Hematopoietic multipotent progenitor cell treated with erythropoietin and hydrocortisone succinate and interleukin-3 and kit ligand, for 8 days (in vitro differentiated cells): ENCODE measurements at places on chromosomes 6 and 20.
A peak's percentile ranks its signal among the peaks of the same experiment; 100 is the strongest.

GRCh38 chr20:35360033-35360432 lies 51.7 kb downstream of the UQCC1 start:
- DNase-seq: no peak

DNA sequence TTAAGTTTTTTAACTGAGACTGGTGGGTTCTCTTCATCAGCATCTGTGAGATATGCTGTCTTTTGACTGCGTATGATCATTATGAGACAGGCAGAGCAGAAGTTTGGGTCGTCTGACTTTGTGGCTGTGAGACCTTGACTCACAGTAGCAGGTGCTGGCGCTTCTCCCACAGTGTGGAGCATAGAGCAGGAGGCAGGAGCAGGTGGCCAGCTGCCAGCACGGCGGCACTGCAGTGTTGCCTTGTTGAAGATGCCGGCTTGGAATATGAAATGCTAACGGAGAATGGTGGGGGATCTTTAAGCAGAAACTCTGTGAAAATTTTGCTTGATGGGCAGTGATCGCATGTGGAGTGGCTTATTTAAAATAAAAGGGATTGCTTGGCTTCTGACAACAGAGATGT lies 105.0 kb downstream of the TIAM2 start:
- DNase-seq: no peak

GRCh38 chr6:170128346-170128745 lies 162.5 kb downstream of the DLL1 start:
- no peak for DNase-seq

- no peak for DNase-seq
Observed at GRCh38 chr20:48607544-48607865, 220.3 kb downstream of the PREX1 start.

DNA sequence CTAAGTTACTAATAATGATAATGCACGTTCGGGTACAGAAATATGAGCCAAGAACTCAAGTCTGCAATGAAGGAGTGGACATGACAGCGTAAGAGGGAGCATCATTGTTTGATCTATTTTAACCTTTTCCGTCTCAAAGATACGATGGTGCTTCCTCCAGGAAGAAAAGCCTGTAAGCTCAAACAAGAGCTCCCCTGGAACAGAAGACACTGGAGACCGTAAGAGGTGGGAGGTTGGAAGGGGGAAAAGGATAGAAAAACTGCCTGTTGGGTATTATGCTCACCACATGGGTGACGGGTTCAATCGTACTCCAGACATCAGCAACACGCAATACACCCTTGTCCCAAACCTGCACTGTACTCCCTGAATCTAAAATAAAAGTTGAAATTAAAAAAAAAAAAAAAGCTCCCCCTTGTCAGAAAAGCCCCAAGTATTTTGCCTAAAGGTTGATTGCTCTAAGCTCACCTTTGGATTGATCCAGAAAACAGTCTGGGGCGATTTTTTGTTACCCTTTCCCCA lies 180.5 kb downstream of the TRIM27 start:
- no peak for DNase-seq

DNA sequence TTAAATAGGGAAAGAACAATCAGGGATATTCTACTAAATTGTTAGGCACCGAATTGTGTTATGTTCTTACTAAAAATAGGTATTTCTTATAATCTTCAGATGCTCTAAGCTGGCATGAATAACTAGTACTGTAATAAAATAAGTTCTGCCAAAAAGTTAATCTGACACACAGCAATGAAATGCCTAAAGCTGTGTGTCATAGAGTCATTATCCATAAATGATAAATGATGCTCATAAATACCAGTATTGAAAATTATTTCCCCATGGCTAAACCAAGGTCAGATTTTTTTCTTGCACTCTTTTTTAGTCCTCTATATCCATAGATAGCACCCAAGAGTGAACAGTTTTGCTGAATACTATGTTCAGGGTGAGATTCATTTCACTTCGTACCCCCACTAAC lies 11.7 kb upstream of the PRIM2 start:
- no peak for DNase-seq

- no peak for DNase-seq
Observed at GRCh38 chr6:162156146-162156545, 571.4 kb downstream of the PRKN start.

DNA sequence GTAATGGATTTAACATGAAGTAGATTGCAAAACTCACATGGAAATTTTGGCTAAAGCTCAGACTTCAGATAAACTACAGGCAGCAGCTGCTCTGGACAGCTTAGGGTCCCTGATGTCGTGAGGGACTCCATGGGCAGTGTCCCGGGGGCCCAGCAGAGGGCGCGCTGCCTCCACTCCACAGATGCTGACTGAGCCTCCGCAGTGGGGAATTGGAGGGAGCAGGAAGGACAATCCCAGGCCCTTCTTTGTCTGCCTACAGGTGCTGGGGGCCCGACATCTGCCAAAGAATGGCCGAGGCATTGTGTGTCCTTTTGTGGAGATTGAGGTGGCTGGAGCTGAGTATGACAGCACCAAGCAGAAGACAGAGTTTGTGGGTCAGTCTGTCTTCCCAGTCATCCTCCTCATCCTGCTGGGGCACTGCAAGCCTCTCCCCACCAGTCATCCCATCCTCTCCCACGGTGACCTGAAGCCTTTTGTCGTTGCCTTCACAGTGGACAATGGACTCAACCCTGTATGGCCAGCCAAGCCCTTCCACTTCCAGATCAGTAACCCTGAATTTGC lies 35.9 kb downstream of the PLCG1 start:
- DNase-seq: peak; percentile 64

GRCh38 chr20:51651921-51652549 lies 109.5 kb upstream of the NFATC2 start:
- DNase-seq: no peak

- DNase-seq: no peak
Observed at GRCh38 chr6:32905078-32905477, 35.8 kb downstream of the HLA-DMB start.

- peak; percentile 30 for DNase-seq
Observed at GRCh38 chr6:2876210-2877056, 26.7 kb downstream of the SERPINB9 start.

GRCh38 chr6:37536491-37537190 lies 36.9 kb upstream of the CCDC167 start:
- no peak for DNase-seq

DNA sequence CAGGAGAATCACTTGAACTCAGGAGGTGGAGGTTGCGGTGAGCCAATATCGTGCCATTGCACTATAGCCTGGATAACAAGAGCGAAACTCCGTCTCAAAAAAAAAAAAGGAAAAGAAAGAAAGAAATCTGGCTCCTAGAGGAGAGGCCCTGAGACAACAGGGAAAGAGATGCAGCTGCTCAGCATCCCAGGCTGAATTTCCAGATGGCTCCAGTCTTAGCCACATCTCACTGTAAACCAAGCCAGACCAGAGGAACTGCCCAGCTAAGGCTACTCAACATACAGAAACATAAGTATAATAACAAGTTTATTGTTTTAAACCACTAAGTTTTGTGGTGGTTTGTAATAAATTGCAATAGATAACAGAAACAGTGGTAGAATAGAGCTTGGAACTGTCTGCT lies 38.5 kb upstream of the TASP1 start:
- no peak for DNase-seq

GRCh38 chr6:118367314-118367713 lies 180.8 kb upstream of the PLN start:
- peak; percentile 85 for DNase-seq

DNA sequence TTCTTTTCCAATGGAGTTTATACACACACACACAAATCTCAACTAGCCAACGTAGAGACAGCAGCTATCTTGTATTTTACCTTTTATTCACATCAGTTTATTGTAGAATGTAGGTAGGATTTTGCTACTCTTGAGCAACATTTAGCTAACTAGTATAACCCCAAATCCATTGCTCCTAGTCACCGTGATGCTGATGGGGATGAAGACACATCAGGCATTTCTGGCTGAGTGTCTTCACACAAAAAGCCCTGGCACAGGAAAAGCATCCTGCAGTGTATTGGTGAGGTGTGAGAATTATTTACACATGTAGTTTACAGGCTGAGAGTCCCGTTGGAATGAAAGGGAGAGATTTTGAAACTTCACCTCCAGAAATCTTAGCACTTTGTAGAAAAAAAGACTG lies 65.9 kb upstream of the FBXL4 start:
- DNase-seq: no peak

DNA sequence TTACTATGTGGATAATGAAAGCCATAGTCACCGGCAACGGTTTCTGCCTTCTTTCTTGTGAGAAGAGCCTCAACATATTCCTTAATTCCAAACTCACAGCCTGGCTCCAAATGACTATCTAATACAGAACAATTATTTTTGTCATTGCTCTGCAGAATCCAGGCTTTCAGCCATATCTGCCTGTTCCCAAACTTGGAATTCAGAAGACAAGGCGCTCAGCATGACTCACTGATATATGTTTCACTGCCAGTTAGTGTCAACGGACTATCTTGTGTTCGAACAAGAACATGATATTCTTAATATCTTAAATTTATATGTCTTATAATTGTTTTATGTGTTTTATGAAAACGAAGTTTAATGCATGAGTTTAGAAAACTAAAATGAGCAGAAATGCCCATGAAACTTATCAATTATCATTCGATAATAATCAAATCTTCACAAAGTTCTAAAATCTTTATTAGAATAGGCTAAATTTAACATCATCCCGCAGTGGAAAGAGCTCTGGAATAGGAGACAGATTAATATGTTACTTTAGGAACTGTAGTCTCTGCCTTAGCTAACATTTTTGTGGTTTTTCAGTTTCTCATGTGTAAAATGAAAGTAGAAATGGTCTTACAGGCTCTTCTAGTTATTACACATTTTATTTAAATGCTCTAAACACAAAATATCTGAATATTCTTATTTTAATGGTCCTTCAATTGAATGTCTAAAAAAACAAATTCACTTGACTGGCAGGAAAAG lies 669.3 kb upstream of the GJE1 start:
- no peak for DNase-seq

GRCh38 chr6:167988945-167989841 lies 8.3 kb upstream of the KIF25 start:
- no peak for DNase-seq

- DNase-seq: no peak
Observed at GRCh38 chr20:38172408-38172807, 7.3 kb upstream of the TGM2 start.

- DNase-seq: no peak
Observed at GRCh38 chr6:149389509-149390297, 10.4 kb upstream of the SUMO4 start.

- no peak for DNase-seq
Observed at GRCh38 chr6:104431096-104431495, 428.6 kb downstream of the HACE1 start.

- peak; percentile 64 for DNase-seq
Observed at GRCh38 chr20:35742741-35743523, 872 bp upstream of the RBM39 start.

DNA sequence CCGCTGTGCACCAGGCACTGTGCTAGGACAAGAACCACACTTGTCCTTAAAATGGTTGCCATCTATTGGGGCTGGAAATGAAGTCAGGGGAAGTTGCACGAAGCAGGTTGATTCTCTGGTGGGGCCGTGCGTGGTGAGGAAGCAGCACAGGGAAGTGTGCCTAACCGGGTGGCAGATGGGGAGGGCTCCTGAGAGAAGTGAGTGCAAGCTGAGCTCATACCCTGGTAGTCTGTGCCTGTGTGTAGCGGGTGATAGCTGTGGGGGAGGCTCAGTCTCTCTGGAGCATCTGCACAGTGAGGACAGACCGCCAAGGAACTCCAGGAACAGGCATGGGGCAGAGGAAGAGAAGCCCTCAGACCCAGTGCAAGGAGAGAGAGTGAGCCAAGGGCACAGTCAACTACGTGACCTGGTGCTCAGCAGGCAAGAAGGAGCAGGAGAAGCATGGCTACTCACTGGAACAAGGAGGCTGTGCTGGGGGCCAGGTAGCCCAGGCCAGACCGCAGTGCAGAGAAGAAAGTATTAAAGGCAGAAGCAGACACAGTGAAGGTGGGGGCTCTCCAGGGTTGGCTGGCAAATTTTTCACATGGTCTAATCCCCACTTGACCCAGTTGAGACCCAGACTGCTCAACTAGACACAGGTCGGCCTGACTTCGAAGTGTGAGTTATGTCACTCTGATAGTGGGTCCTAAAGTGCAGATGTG lies 155.0 kb downstream of the CDH26 start:
- DNase-seq: no peak

- DNase-seq: no peak
Observed at GRCh38 chr6:9307786-9308185, 872.4 kb upstream of the SLC35B3 start.

DNA sequence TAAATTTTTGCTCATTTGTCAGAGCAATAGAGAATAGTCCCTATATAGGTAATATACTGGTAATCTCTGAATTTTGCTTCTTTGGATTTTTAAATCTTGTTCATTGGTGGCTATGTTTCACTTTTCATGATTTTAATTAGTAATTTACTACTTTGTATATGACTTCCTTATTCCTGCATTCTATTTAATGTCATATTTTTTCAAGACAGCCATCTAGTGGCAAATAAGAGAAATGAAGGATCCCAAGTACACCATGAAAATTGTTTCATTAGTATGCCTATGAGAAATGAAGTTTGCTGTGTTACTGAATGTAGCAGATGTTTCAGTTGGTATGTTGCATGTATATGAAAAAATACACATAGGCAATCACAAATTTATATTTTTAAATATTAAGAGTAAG lies 82.4 kb downstream of the ZNF292 start:
- peak; percentile 66 for DNase-seq

DNA sequence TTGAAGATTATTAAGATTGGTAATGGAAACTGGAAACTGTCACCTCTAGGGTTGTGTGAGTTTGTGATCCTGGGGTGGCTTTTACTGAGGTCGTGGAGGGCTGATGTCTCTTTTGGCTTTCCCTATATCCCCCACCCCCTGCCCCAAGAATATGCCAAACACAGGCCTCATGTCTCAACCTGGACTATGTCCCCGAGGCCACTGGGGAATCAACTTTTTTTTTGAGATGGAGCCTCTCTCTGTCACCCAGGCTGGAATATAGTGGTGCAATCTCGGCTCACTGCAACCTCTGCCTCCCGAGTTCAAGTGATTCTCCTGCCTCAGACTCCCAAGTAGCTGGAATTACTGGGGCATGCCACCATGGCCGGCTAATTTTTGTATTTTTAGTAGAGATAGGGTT lies 83.3 kb upstream of the RALGAPA2 start:
- no peak for DNase-seq

DNA sequence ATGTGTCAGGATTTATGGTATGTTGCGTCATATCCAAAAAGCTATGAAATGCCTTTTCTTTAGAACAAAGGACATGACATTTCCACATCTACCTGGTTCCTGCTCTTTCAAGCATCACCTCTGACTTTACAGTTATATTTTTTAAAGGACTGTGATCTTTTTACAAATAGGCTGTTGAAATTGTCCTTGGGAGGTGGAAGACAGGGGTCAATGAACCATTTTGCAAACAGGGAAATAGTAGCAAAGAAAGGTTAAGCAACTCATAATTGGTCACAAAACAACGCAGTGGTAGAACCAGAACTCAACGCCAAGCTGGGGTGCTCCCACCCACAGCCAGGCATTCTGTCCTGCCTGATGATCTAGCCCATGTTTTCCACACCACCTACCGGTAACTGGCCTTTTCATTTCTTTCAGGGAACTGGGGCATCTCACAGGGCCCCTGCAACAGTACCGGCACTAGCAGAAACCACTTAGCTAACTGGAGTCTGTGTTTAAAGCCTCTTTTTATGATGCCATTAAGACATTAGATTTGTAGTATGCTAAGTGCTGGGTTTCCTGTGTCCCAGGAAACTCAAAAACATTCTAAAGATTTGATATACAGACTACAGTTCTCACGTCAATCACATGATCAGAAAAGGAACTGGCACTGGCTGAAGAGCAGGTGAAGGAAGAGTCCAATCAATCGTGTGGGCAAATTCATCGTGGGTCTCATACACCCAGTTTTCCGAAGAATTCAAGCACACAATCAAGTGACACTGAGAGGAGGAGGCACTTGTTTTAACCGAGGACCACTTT lies 13.9 kb downstream of the ZNF217 start:
- peak; percentile 35 for DNase-seq
